ENCODE measurements at places on chromosomes 3 and 15.

- no peak for DNase-seq
Measured at GRCh38 chr3:87307805-87308204, 31.4 kb upstream of the POU1F1 start.

GRCh38 chr15:40192942-40193341, 32.1 kb downstream of the BUB1B start:
- DNase-seq, result no peak

- DNase-seq, result no peak
Measured at GRCh38 chr3:7204848-7205156, 343.9 kb downstream of the GRM7 start.

GRCh38 chr15:28959326-28959725, 73.6 kb downstream of the APBA2 start:
- no peak for DNase-seq

GRCh38 chr15:21262851-21263425, 177.4 kb downstream of the POTEB3 start:
- DNase-seq, result no peak

GRCh38 chr3:2158828-2159227, 60.2 kb downstream of the CNTN4 start:
- DNase-seq, result no peak

GRCh38 chr15:70261083-70261482, 163.4 kb upstream of the TLE3 start:
- no peak for DNase-seq

- DNase-seq, result no peak
Measured at GRCh38 chr3:14256561-14257342, 78.1 kb downstream of the LSM3 start.

GRCh38 chr3:167941234-167941995, 154.3 kb downstream of the GOLIM4 start:
- peak; percentile 85 for DNase-seq

Data from NCI-H187 treated with DMSO at 0.1 percent for 48 hours (cell line).